ENCODE measurements at places on chromosomes 2 and 18.

- DNase-seq, result no peak
Measured at GRCh38 chr2:112795774-112796173, 11.5 kb upstream of the IL1A start.

DNA sequence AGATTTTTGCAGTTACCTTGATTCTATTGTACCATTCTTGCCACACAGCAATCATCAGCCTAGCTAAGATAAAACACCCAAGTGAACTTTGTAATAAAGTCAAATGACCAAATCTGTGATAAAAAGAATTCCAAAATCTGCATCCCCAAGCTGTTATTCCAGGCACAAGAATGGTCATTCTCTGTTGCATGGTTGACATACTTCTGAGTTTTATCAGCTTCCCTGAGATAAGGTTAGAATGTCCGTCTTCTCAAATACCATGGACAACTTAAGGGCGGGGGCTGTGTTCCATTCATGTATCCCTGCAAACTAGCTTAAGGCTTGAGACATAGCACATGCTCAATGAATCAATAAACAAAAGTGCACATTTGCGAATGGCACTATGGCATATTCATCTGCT, 8.1 kb upstream of the BMP10 start:
- DNase-seq, result no peak

DNA sequence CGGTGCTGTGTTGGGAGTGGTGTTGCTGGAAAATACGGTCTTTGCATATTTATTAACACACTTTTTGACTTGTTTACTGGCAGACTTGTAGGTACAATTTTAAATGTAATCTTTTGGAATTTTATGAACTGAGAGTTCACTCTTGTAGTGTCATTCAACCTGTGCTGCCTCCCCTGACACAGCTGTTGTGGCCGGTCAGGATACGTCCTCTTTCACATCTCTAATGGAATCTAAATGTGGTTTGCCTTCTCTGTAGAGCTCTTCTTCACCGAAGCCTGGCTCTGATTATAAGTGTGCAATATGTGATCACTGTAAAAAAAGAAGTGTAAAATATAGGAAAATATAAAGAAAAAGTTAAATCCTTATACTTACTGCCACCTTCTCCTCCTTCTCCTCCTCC, 94.7 kb downstream of the MAP4K4 start:
- DNase-seq, result no peak

DNA sequence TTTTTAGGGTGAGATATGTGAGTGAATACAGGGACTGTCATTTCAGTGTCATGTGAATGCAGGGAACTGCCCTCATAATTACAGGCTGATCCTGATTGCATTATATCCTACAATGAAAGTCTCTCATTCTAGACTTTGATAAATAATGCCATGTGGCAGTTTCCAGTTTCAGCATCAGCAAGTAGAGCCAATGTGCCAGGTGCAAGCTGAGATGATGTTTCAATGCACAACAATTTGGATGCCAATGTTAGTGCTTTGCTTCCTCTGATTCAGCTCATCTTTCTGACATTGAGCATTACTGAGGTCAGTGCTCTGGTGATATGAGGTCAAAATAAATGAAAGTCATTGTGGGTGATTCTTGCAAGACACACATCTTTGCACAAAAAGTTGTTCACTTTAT, 63.7 kb upstream of the TFPI start:
- no peak for DNase-seq

GRCh38 chr2:235957251-235957650, 210.9 kb downstream of the GBX2 start:
- no peak for DNase-seq

Measured in NCI-H1092 (cell line).